A375 (cell line): ENCODE measurements at places on chromosomes 11 and 22. TPM values are rescaled to one million over a fixed set of nuclear protein-coding genes. Genes with fewer than 3 reads are reported as not detected.

Gene ALDH3B1
- 32.3 and 38.2 TPM in 2 replicates for total RNA-seq

Gene BATF2
- 1.3 TPM in 2 replicates for total RNA-seq

Gene PRG3
- not detected in 2 replicates for total RNA-seq

Gene CHRDL2
- total RNA-seq = not detected in 2 replicates

Gene TH
- total RNA-seq = not detected in 2 replicates

Gene VSIG10L2
- total RNA-seq = 0.08 and 0.27 TPM in 2 replicates

Gene CEP164
- total RNA-seq = 57.0 and 66.1 TPM in 2 replicates

Gene TBRG1
- 27.5 and 39.3 TPM in 2 replicates for total RNA-seq

Gene ADSL
- total RNA-seq = 157 and 160 TPM in 2 replicates

Gene RASL10A
- total RNA-seq = 0.57 and 0.88 TPM in 2 replicates

Gene MISFA
- total RNA-seq = not detected in 2 replicates

Gene OPCML
- not detected in 2 replicates for total RNA-seq

Gene SCGB1A1
- not detected in 2 replicates for total RNA-seq

Gene CRYBB3
- total RNA-seq = 1.1 TPM in 1 of 2 replicates, not detected in the other
